ENCODE measurements at places on chromosomes 5 and 9. TPM values are rescaled to one million over a fixed set of nuclear protein-coding genes. Genes with fewer than 3 reads are reported as not detected.

The SERINC5 gene
- 27.1 TPM for total RNA-seq

The TRPM3 gene
- 3.1 TPM for total RNA-seq

The CPEB4 gene
- total RNA-seq, result 23.7 TPM

The SLC45A2 gene
- not detected for total RNA-seq

The SRA1 gene
- total RNA-seq, result 69.4 TPM
